ENCODE measurements at places on chromosomes 4 and X.

- no peak for DNase-seq
Observed at GRCh38 chr4:83662204-83662603, 126.3 kb downstream of the GPAT3 start.

- DNase-seq: no peak
Observed at GRCh38 chr4:37780444-37781130, 45.9 kb upstream of the PGM2 start.

- DNase-seq: no peak
Observed at GRCh38 chr4:183366206-183366835, 44.1 kb upstream of the CLDN24 start.

DNA sequence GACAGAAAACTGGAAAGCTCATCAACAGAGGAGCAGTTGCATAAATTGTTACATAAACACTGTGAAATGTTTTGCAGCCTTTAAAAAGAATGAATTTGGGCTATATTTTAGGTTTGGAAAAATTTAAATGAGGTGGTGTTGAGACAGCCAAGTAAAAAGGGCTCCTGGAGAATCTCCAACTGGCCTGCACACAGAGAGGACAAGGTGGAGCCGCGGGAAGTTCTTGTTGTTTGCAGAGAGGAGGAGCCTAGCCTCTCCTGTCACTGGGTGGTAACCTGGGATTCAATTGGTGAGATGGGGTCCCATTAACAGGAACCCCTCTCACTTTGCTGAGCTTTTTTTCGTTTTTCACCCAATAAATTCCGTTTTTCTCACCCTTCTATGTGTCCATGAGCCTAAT lies 13.4 kb downstream of the GIMD1 start:
- no peak for DNase-seq

DNA sequence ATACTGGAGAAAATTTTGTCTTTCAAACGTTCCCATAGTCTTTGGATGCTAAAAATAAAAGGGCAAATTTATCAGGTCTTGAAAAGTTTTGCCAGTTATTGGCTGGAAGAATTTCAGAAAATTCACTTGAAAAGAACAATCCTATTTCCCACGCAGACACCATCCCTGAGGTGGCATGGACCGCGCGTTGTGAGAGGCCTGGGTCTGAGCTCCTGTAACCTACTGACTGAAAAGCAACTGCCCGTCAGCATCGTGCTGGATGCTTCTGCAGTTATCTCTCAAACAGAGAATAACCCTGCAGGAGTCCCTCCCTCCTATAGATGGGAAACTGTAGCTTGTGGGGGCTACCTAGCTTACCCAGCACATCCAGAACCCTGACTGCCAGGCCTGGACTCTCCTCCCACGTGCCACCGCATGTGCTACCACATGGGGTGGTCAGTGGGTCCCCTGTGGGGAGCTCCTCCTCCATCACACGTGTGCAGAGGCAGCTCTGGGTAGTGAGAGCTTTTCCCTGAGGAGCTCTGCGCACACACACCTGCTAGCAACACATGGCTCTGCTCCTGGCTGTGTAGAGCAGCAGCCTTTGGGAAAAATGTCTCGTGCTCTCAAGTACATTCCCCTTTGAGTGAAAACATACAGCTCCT lies 36.1 kb downstream of the NSG1 start:
- no peak for DNase-seq

DNA sequence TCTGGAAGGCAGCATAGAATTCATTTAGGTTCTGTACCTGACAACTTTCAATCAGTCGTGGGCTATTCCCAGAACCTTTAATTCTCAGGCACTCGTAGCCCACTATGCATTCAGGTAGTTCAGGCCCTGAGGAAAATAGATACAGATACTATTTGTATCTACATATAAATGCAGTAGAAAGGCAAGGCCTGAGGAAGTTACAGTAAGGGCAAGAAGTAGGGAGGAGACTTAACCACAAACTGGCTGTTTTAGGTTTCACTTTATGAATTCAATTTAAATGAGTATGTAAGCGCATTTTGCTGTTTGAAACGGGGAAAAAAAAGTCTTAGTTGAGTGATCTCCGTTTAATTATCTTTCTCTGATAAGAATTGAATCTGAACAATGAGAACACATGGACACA lies 529.4 kb upstream of the ATOH1 start:
- DNase-seq: no peak

DNA sequence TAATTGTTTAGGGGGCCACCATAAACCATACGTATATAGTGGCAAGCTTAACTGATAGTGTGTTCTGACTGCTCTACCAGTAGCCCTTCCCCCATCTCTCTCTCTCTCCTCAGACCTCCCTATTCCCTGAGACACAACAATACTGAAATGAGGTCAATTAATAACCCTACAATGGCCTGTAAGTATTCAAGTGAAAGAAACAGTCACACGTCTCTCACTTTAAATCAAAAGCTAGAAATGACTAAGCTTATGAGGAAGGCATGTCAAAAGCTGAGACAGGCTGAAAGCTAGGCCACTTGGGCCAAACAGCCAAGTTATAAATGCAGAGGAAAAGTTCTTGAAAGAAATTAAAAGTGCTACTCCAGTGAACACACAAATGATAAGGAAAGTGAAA lies 78.0 kb downstream of the PRDM5 start:
- DNase-seq: no peak

DNA sequence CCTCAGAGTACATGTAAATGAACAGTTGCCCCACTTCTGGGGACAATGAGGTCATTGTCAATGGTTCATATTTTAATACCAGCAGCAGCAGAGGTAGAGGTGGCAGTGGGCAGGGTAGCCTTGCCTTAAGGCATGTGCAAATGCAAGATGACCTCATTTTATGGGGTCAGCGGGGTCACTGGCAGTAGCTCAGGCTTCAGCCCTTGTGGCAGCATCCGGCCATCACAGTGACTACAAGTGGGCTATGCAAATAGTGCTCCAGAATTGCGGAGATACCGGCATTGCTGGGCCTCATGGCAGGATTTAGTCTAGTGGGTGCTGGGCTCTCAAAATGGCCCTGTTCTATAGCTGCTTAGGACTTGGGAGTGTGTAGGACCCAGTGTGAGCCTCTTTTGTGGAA lies 144.7 kb downstream of the FAM47A start:
- DNase-seq: no peak

GRCh38 chrX:131045726-131046125 lies 12.4 kb upstream of the ARHGAP36 start:
- no peak for DNase-seq

GRCh38 chrX:21806691-21807090 lies 32.7 kb upstream of the MBTPS2 start:
- DNase-seq: no peak
